ENCODE measurements at places on chromosomes 7 and 10.

GRCh38 chr10:8054244-8054493 lies 319 bp upstream of the GATA3 start:
- no peak for DNase-seq

DNA sequence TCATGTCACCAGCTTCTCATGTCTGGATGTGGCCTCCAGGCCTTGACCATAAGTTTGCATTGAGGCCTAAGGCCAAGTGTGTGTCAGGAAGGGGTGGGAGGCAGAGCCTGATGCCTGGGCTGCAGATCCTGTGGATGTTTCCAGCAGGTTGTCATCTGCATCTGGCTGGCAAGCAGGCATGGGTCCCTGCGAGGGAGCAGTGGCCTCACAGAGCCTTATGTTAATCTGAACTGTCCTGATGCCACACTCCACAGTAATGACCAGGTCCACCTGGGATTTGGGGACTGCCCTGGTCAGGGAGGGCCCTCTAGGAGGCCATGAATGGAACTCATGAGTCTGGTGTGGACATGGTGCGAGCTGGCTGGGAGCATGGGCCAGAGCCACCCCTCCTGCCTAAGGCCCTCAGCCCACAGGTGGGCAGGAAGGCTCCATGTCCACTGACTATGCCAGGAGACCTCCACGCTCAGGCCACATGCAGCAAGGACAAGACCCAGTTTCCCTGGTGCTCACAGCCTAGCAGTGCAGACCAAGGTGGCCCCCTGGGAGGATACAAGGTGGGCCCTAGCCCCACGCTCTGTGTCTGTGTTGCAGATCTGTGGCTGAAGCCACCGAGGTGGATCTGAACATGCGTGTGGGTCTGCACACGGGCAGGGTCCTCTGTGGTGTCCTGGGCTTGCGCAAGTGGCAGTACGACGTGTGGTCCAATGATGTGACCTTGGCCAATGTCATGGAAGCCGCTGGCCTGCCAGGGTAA lies 83.1 kb downstream of the ADCY1 start:
- no peak for DNase-seq

DNA sequence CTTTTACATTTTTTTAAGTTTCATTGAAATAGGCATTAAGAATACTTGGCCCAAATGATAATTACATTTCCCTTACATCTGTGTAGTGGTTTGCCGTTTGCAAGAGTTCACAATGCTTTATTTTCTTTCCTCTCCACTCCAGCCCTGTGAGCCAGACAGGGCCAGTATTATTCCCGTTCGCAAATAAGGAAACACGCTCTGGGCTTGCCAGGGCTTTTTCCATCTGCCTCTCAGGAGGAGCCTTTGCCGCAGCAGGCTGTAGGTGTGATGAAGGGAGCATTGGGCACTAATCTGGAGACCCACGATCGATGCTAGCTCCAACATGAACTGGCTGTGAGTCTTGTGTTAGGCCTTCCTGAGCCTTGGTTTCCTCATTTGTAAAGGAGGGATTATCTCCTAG lies 154.4 kb downstream of the GALNT17 start:
- DNase-seq: no peak

DNA sequence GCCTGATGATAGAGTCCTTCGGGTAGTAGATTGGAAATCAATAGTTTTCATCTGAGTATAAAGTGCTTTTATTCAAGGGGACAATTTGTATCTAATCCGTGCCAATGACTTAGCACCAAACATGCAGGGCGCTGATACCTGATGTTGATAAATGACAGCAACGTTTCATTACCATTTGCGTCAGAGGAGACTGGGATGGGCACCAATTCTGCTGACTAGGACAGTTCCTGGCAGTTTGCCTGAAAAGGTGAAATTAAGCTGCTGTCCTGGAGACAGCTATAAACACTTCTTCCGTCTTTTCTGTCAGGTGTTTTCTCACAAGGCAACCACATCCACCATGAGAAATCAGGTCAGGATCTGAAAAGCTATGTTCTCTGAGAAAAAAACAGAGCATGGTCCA lies 1136.4 kb downstream of the TYW1 start:
- DNase-seq: no peak

DNA sequence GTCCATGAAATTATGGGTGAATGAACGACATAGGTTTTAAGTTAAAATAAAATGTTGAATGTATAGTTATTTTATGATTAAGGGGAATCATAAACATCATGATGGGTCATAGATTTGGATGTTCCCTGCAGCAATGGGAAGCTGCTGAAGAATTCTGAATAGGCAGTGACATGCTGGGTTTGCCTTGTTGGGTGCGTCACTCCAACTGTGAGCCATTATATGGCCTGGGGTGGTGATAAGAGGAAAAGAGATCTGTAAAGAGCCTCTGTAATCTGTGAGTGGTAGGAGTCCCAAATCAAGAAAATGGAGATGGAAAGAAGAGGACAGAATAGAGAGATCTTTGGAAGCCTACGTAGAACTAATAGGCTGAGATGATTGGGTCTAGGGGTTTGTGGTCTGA lies 58.1 kb upstream of the GPR26 start:
- DNase-seq: no peak

DNA sequence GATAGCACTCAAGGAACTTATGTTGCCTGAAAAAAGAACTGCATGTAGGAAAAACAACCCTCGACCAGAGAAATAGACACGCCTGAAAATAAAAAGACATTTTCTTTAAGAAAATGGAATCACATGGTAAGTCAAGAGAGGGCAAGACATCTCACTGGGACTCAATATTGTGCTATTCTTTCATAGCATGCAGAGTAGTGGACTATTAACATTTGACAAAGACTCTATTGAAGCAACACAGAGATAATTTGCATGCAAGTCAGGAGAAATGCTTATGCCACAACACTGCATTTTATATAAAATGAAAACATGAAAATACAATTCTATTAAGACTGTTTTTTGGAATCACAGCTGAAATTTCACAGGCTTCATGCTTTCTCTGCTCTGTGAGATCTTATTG lies 77.9 kb upstream of the RHOBTB1 start:
- DNase-seq: no peak

DNA sequence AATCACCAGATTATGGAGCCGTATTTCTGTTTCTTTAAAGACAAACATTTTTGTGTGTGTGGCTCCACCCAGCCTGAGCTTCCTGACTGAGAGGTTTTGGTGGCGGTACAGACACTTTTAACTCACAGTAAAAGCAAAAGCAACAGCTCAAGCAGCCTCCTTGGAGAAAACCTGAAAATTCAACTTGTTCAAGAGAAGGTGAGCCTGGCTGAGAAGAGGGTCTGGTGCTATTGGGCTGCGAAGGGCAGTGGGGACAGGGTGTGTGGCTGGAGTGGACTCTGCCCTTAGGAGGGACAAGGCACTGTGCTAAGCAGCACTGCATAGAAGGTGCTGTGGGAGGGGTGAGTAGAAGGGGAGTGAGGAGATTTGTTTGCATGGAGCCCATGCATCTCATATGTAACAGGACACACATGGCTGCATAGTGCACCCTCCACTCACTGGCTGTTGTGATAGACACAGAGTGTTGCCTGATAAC lies at the start of gene GIMAP7:
GIMAP7 (plus strand) TSS at position 125 of the 475 bp plus-strand sequence. CDS start 5,103 bp downstream, outside the sequence.
- DNase-seq: peak; percentile 54

DNA sequence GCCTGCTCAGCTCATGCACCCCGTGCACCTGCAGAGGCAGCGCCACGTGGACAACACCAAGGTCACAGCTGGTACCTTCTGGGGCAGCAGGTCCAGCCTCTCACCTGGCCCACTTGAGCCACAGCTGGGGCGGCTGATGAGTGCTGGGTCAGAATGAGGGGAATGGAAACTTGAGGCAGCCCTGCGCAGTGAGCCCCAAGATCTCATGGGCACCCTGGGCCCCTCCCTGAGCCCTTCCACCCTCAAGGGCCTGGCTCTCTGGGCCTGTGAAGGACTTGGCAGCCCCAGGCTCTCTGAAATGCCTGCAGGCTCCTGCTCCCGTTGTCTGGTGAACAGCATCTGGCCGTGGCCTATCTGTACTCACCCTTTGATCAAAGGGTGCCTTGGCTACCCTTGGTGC lies 112.7 kb downstream of the TCERG1L start:
- no peak for DNase-seq

GRCh38 chr7:4833691-4834600 lies 27.9 kb downstream of the PAPOLB start:
- no peak for DNase-seq

DNA sequence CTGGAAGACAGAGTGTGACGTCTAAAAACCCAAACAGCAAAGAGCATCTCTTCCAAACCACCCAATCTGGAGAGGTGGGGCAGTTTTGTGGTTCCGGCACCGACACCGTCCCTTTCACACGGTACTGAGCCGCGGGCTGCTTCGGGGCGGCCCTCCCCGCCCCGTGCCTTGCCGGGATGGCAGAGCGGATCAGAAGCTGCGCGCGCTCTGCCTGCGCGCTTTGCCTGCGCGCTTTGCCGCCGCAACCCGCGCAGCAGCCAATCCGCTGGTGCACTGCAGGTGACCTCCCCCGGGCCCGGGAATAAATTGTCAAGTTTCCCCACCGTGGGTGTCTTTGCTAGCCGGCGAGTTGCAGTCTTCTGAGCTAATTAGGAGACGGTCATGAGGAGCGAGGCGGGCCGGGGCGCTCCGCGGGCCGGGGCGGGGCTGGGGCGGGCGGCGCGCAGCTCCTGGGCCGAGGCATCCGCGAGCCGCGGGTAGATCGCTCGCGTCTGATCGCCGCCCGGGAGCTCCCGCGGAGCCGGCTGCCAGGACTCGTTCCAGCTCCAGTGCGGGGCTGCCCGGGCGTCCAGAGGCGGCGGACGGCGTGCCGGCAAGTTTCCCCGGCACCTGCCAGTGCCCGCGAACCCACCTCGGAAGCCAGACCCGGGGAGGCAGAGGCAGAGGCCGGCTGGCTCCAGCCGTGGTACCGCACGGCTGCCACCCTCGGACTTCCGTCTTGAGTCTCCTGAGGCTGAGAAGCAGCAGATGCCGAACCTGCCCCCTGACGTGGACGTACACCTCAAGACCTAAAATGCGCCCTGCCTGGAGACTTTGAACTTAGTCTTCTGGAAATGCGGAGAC lies 536.0 kb upstream of the GALNT17 start:
- DNase-seq: peak; percentile 75

- DNase-seq: no peak
Measured at GRCh38 chr10:2885288-2886278, 181.8 kb upstream of the PFKP start.

GRCh38 chr7:53811555-53812079 lies 730.6 kb upstream of the VSTM2A start:
- DNase-seq: no peak

DNA sequence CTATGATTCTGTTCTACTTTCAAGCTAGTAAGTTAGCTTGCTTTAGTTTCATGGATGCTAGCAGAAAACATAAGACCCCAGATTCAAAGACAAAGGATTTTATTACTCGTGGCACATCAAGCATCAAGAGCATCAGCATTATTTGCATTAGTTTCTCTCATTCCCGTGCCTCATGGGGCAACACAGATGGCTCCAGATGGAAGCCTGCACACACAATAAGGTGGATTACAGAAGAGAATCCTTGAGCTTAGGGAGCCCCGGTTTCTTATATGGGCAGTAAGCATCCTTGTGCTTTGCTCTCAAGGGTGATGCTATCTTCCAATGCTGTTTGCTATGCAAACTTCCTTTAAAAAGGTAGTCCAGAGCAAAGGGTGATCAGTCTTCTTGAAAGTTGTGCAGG lies 10.7 kb upstream of the CAPZA2 start:
- no peak for DNase-seq

DNA sequence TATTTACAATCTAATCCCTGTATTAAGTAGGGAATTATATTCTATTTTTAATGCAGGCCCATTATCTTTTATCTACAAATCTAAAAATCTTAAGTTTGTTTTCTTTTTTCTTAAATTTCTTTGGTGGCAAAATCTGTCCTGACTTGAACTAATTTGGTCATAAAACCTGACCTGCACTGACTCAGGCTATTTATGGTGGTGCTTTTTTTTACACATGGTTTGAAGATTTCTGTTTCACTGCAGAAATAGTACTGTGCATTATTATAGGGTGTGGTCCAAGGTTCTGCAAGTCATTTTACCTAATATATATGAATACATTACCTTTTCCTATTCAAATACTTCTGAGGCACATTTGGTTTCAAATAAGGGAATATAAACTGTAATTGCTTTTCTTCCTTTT lies 137.0 kb downstream of the CD36 start:
- no peak for DNase-seq

DNA sequence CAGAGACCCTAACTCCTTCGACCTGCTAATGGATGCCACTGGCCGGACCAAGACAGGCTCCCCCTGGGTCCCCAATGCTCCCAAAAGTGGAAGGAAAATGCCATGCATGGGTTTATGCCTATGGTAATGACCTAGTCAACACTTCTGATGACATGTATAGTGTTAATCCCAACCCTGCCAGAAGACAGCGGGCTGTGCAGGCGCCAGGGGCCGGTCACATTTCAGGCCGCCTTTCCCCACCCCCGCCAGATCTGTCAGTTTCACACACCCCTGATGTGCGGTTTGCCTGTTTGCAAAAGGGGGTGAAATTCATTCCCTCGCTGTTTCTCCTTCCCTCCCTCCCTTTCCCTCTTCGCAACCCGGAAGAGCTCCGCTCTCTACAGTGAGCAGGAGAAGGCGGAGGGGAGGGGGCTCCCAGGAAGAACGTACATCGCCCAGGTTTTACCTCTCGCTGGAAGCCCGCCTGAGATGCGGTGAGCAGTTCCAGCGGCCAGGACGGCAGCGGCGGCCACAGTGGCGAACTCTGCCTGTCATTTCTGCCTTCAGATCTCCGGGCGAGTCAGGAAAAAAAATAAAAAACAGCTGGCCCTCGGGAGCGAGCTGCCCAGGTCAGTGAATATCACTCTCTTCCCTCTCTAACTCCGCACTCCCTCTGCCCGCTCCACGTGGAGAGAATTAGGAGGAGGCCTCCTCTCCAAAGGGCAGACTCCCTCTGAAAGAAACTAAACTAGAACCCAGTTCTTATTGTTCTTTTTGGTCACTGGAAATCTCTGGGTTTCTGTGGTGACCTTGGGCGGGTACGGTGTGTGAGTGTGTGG lies 9.4 kb upstream of the GATA3 start:
- peak; percentile 40 for DNase-seq

GRCh38 chr10:43403911-43404703 lies 4.9 kb downstream of the HNRNPF start:
- DNase-seq: no peak

- no peak for DNase-seq
Measured at GRCh38 chr7:27863880-27864279, 123.9 kb downstream of the TAX1BP1 start.

DNA sequence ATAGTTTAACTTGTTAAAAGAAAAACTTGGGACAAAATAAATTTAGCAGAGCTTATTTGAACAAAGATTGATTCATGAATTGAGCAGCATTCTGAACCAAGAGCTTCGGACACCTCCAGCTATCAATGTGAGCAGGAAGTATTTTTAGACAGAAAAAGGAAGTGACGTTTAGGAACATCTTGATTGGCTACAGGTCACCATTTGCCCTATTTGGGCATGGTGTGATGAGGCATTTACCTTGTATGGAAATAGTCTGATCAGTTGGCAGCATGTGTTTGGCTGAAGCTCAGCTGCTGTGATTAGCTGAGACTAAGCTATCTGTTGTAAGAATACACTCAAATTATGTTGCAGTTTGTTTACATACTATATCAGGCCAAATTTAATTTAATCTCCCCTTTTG lies 185.1 kb downstream of the ATRNL1 start:
- no peak for DNase-seq

DNA sequence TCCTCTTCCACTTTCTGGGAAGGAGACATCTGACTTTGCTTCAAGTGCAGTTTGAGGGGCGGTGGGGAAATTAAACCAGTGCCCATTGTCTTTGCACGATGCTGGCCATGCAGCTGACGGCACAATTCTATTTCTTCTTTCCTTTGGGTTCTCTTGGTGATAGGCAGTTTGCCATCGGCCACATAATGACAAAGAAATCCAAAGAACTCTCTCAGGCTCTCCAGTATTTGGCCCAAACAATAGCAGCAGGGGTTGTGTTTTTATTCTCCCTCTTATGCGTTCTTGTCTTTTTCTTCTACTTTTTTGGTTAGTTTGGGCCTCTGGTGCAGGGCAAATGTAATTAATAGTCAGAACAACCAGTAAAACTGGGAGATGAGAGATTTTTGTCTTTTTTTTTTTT lies 147.0 kb downstream of the EMX2 start:
- no peak for DNase-seq

Data from GM06990 (cell line).